Stimulated activated CD4-positive, alpha-beta T cell treated with anti-CD3 and anti-CD28 coated beads, Interleukin-1b, Interleukin-23, amount 100 ng/mL, for 1 hour (primary cell): ENCODE measurements at places on chromosomes 1 and 21.

- DNase-seq, result no peak
Measured at GRCh38 chr1:61361931-61362330, 279.6 kb downstream of the NFIA start.

DNA sequence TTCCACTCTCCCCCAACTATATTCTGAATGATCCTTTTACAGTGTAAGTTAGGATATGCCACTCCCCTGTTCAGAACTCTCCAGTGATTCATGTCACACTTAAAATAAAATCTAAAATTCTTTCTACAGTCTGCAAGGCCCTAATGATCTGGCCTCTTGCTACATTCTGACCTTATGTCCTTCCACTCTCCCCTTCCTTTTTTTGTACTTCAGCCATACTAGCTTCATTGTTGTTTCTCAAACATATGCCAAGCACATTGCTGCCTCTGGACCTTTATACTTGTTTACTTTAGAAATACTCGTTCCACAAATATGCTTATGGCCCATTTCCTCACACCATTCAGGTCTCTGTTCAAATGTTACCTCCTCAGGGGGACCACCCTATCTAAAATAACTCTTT, 14.8 kb upstream of the PSMA5 start:
- no peak for DNase-seq

- no peak for DNase-seq
Measured at GRCh38 chr21:33308586-33309490, 15.9 kb upstream of the IFNAR1 start.

GRCh38 chr1:89732643-89733222, 88.1 kb upstream of the LRRC8D start:
- no peak for DNase-seq
